ENCODE measurements at places on chromosomes 1 and 21. TPM values are rescaled to one million over a fixed set of nuclear protein-coding genes. Genes with fewer than 3 reads are reported as not detected.

C1orf21 gene
- 39.2 TPM for total RNA-seq

SYPL2 gene
- total RNA-seq = 1.7 TPM

DMBX1 gene
- not detected for total RNA-seq

EXO5 gene
- total RNA-seq = 6.1 TPM

All from myometrial cell (primary cell).